ELF-1 (cell line): ENCODE measurements at places on chromosomes 2 and 18.

DNA sequence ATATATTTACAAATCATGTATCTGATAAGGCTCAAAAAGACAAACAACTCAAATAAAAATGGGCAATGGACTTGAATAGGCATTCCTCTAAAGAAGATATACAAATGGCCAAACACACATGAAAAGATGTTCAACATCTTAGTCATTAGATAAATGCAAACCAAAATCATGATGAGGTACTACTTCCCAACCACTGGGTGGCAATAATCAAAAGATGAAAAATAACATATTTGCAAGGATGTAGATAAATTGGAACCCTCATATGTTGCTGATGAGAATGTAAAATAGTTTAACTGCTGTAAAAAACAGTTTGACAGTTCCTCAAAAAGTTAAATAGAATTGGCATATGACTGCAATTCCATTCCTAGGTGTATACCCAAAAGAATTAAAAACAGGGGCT is 132.3 kb downstream of the TTC32 start:
- DNase-seq, result no peak

GRCh38 chr18:45834306-45834705 is 8.8 kb downstream of the SIGLEC15 start:
- DNase-seq, result no peak

DNA sequence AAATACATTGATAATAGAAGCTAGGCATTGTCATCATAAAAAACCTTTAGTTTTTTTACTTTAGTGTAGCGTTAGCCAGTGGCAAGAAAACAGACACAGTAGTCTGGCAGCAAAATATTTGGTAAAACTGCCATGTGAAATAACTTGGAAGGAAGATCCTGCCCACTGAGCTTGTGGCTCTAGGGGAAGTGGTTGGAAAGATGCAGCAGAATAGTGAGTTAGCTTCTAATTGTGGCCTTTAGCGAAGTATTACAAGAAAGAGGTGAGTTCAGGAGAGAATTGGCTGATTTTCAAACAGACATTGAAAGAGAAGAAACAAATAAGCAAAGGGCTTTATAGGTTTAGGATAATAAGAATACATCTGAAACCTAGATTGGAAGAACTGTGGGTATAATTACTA is 1887.8 kb upstream of the CELF4 start:
- no peak for DNase-seq

DNA sequence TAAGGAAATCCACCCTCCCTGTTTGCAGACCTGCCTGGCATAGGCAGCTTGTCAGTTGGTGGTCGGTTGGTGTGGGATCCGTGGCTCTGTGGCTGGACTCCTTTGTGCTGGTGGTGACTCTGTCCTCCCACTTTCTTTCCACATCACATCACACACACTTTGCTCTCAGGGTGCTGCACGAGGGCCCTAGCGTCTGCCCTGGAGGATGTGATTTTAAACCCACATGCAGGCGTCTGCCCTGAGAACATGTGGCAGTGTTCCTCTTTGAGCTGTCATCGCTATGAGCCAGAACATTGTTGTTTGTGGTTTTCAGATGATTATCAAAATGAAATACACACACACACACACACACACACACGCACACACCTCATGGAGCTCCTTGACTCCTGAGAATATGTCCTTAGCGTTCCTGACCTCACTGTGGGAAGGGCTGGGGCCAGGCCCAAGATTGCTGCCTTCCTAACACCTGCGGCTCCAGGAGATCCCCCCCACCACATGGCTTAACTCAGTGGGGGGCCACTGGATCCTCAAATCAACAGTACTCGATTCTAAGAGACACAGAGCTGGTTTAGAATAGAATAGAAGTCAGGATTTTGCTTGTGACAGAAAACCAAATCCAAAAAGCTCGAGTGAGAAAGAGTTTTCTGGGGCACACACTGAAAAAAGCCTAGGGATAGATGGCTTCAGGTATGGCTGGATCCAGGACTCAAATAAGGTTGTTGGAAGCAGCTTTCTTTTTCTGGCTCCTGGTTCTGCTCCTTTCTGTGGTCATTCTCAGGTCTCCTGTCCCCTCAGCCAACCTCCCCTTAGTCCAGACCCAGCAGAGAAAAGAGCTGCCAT is 54.8 kb downstream of the RTP5 start:
- DNase-seq, result no peak

DNA sequence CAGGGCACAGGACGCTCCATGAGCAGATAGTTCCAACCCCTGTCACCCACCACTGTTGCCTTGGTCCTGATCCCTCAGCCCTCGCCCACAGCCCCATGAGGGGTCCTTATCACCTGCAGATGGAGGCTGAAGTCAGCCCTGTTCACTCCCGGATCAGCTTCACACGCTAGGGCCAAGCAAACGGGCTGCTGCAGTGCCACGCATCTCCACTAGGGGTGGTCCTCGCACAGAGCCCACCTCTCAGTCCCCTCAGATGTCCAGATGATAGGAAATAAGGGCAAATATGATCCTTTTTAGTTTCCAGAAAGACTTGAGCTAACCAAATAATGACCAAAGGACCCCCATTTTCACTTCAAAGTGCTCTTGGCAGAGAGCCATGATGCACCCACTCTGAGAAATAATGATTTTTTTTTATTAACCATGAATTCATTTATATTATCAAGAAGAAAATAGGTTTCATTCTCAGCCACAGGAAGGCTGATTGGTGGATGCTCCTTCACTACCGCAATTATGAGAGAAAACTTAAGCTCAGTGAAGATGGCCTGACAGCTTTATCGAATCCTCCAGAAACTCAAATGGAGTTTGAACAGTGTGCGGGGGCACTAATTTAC is 71.9 kb upstream of the KLHL29 start:
- DNase-seq, result peak; percentile 82

DNA sequence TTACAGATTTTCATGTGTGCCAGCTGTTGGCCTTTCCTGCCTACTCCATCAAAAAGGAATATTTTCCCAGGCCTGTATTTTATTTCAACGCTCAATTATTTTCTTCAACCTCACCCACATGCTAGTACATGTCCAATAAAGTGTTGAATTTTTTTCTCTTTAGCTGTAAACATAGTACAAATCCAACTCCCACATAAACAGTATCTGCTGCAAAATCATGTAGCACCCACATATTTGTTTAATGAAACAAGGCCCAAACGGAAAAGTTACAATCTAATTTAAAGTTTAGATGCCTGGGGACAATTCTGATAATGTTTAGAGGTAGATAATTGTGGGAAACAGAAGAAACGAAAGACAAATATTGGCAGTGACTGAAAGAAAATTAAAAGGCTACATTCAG is 275.4 kb upstream of the ACVR2A start:
- no peak for DNase-seq

- DNase-seq, result no peak
These were observed 387.2 kb downstream of the SOX11 start for GRCh38 chr2:6079405-6079804.

DNA sequence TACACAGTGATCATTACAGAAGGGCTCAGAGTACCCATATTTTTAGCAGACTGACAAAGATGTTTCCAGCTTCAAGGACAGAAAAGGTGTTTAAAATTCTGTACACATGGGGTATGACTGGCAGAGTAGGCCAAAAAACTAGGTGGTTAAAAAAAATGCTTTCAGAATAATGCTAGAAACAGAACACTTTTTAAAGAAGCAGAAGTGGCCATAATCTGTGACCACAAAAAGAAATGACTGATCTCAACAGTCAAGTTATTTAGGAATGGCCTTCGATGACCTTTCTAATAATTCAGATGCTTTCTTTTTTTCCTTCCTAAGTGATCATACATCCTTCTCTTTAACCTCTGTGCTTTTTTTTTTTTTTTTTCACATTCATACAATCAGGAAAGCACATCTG is 4.1 kb upstream of the AQP4 start:
- DNase-seq, result no peak

DNA sequence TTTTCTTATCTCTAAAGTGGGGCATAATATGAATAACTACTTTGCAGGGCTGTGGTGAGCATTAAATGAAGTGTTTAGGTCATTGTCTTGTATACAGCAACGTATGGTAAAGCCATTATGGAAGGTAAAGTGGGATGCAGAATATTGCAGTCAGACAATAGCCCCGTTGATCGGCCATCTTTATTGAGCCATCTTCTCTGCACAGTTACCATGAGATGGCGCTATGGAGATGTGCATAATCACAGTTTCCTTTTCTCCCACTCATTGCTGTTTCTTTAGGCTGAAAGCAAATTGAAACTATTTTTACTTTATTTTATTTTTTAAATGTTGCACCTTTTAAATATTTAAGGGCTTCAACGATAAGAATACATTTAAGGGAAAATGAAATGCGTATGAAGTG is 108.9 kb downstream of the THSD7B start:
- no peak for DNase-seq

DNA sequence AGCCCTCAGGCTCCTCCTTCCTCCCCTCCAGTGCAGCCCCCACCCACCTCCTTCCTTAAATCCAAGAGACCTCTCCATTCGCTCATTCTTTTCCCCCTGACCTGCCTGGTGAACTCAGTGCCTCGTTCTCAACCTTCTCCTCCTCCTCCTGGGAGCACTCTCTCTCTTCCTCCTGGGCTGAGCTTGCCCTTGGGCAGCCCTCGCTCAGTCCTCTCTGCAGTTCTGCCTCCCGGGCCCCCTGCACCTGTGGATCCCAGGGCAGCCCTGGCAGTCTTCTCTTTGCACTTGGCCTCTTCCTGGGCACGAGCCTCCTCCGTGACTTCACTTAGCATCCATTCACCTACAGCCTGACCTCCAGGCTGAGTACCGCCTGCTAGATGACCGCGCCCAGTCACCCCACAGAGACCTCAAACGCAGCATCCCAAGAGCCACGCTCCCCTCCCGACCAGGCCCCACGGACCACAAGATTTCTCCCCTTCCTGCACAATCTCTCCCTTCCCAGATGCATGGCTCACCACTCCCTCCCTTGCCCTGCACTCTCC is 58.9 kb upstream of the ID2 start:
- DNase-seq, result no peak

GRCh38 chr2:163640542-163641193 is 95.1 kb downstream of the FIGN start:
- DNase-seq, result no peak

- DNase-seq, result no peak
These were observed 236.5 kb downstream of the DYM start for GRCh38 chr18:49223837-49224529.

GRCh38 chr2:149087751-149088150 is 49.3 kb downstream of the LYPD6B start:
- DNase-seq, result no peak

GRCh38 chr2:176445956-176446355 is 176.7 kb downstream of the MTX2 start:
- DNase-seq, result no peak

GRCh38 chr2:58957188-58957840 is 716.2 kb upstream of the FANCL start:
- peak; percentile 12 for DNase-seq

- no peak for DNase-seq
These were observed 869 bp upstream of the TCF23 start for GRCh38 chr2:27147935-27148334.

DNA sequence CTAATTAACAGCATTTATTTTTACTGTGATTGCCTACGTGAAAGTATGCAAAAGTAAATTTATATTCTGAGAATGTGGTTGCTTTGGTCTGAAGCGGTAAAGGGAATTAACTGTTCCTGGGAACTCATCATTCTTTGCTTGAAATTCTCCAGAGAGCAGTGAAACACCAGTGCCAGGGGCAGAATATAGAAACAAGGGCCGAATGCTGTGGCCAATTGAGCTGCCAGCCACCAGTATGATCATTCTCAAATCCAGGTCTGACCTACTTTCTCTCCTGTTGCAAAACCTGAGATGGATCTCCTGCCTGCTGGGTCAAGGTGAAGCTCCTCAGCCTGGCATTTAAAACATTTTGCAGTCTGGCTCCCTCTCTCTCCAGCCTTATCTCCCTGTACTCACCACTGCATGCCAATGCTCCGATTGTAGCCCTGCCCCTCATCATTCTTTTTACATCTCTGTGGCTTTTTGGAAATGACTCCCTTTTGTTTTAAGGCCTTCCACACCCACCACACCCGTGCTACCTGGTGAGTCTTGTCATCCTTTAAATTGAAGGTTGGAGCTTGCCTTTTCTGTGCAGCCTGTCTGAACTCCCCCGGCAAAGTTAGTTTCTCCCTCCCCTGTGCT is 94.5 kb upstream of the TMEM178A start:
- DNase-seq, result no peak

DNA sequence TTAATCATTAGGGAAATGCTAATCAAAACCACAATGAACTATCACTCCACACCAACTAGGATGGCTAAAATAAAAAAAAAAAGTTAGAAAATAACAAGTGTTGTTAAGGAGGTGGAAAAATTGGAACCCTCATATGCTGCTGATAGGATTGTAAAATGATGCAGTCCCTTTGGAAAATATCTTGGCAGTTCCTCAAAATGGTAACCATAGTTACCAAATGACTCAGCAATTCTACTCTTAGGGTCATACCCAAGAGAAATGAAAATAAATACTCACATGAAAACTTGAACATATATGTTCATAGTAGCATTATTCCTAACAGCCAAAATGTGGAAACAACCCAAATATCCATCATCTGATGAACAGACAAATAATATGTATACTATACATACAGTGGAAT is 15.7 kb upstream of the ACVR2A start:
- no peak for DNase-seq

GRCh38 chr2:65130664-65131175 is 814 bp upstream of the RAB1A start:
- DNase-seq, result no peak

GRCh38 chr2:19710230-19710629 is 191.6 kb downstream of the TTC32 start:
- DNase-seq, result no peak

DNA sequence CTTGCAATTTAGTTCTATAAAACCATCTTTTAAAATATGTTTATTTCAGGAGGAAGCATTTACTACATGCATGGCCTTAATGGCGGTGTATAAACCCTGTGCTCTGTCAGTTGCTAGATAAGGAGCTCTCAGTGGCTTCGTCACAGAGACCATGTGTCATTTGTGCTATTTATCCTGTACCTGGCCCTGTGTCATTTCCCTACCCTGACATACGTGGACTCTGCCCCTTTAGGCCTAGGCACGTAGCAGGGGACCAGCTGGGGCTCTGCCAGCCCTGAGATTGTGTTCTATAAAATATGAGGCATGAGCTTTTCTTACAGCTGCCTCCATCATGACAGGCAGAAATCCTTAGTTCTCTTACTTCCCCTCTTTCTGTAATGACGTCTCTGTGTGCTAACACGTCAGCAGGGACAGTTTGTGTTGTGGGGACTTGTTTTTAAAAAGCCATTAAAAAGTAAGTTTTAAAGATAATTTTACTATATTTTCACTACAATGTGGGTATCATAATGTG is 88.0 kb downstream of the ITGB1BP1 start:
- DNase-seq, result no peak

DNA sequence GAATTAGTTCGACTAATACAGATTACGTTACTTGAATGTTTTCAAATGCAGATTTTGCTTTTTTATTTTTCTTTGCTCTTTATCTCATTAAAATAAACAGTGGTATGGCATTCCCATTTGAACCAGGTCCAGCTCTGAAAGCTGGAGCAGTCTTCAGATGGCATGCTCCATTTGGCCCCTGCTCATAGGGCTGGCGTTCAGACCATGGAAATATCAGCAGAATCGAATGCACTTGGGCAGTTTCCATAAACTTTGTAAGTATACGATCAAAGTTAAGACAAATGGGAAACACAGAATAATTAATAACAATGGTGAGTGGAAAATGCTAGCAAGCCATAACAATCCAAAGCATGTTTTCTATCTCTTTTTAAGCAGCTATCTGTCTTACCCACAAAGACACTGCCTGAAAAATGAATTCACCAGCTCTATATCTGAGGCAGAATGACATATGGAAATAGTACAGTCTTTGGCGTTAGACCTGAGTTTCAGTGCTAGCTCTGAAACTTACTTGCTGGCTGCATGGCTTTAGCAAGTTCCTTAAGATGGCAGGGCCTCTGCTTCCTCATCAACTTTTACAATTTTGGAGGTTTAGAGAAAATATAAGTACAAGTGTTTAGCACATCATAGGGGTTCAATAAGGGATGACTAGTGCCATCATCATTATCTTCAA is 131.6 kb downstream of the BCL2 start:
- no peak for DNase-seq
